GM12891 (cell line): ENCODE measurements at places on chromosomes 3 and 15.

DNA sequence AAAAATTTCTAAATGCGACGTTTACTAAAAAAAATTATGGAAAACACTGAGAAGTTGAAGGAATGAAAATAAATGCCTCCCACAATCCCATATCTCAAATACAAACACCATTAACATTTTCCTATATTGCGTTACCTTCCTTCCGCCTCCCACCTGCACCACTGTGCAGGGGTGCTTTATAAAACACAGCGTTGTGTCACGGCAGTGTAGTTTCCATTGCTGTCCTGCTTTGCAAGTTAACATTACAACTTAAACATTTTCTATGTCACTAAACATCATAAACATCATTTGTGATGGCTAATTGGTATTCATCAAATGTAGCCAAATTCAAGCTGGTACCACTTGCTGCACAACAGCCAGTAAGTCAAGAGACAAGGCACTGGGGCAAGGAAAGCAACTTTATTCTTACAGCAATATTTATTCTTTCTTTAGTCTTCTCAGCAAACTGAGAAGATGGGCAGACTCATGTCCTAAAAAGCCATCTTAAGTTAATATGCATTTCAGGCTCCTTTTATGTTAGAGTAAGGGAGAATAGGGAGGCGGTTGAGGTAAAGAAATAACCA, 12.3 kb upstream of the FETUB start:
- no peak for DNase-seq

DNA sequence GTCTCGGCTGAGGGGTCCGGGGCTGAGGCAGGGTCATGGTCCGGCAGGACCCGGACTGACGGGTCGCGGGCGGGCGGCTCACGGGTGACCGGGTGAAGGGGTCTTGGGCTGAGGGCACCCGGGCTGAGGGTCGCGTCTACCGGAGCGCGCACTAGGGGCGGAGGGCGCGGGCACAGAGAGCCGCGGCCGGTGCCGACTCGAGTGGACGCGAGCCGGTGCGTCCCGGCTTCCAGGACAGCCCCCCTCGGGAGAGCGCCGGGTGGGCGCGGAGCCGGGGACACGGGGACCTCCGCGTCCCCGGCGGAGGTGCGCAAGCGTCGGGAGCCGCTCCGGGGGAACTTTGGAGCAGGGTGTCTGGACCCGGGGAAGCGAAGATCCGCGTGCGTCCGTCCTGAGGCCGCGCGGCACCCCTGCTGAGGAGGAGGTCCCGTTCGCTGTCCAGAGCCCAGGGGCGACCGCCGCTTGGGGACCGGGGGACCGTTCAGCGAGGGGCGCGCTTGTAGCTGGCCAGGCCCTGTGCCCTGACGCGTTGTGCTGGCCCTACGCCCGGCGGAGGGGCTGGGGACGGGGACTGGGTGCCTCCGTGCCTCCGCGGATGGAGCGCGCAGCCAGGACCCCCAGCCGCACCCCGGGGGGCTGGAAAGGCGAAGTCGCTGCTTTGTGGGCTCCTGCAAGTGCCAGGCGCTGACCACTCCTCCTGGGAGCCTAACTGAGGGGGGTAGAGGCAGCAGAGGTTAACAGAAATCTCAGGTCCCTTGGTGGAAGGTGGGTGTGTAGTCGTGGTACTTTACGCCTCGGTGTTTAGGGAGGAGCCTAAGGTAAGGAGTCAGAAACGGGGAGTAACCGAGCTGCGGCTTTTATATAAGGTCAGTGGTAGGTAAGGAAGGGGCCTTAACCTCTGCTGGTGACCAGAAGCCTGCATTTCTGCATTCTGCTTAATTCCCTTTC, at the start of gene PPARG:
PPARG (plus strand) TSS at position 889 of the 948 bp plus-strand sequence. CDS start 90,642 bp downstream, outside the sequence.
- peak; percentile 10 for DNase-seq

GRCh38 chr3:71451060-71451459, 132.5 kb downstream of the FOXP1 start:
- no peak for DNase-seq

- DNase-seq: no peak
These were observed 15.2 kb upstream of the EID1 start for GRCh38 chr15:48862705-48863104.

GRCh38 chr3:184380627-184381260, 890 bp downstream of the CHRD start:
- DNase-seq: no peak

- DNase-seq: no peak
These were observed 14.4 kb downstream of the ALDH1L1 start for GRCh38 chr3:126166009-126166408.

GRCh38 chr3:152128356-152128755, 140.4 kb upstream of the MBNL1 start:
- no peak for DNase-seq

DNA sequence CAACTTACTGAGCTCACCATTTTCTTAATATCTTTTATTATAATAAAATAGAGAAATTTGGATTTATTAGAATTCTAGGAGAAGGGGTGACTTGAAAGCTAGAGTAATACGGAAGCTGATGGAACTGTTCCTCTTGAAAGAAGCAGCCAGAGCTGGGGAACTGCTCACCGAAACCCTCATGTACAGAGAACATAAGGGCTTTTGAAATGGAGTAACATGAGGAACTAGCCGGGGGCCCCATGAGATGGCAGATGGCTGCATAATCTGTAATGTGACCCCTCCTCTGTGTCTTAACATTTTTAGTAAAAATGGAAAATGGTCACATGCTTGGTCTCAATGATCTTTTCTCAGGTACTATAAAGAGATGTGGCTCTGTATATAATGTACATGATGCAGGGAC, 15.7 kb upstream of the DYNC1LI1 start:
- DNase-seq: no peak

- DNase-seq: no peak
These were observed 4.9 kb downstream of the TM2D3 start for GRCh38 chr15:101647251-101647650.

DNA sequence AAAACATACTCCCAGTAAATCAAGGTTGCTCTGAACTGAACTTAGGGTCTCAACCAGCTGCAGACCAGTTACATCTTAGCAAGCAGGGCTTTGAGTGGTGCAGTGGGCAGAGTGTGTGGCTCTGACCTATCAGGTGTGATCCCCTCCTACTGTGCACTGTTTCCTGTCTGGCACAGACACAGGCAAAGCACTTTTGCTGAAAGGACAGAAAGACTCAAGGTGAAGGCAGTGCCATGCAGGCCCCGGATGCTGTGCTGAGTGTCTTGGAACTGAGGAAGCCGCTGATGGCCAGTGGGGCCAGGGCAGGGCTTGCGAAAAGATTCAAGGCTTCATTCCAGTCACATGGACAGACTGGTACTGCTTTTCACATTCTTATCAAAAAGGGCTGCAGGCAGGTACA, 85.2 kb downstream of the CACNA1D start:
- DNase-seq: no peak

DNA sequence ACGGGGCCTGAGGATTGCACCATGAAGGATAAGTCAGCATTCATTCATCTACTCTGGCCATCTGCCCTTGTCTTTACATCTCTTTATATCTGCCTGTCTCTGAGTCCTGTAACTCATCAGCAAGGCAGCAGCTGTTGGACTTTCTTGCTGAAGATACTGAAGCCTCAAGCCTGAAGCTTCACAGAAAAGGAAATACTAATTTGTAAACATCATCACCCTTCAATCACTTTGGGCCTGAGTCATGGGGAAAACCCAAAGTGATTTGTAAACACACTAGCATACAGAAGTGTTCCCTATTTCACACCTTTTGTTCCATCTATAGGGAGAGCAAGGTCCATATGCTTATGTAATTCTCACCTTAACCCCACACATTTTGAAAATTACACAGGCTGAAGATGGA, 928.2 kb downstream of the EPHA3 start:
- DNase-seq: no peak

- no peak for DNase-seq
These were observed 286.0 kb downstream of the OCA2 start for GRCh38 chr15:27813139-27813538.

DNA sequence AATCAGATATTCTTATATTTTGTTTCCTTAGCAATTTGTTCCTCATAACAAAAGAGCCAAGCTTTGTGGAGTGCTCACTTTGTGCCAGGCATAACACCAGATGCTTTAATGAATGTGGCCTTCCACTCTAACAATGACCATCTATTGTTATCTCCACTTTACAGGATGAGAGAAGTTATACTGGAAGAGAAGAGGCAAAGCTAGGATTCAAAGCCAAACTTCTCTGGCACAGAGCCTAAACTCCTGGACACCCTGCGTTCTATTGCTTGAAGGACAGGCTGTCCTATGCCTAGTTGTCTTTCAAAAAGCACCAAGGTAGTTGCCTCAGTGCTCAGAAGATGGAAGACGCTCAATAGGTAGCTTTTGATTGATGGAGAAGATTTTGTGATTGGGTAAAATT, 123.2 kb upstream of the FEZF2 start:
- no peak for DNase-seq

- DNase-seq: no peak
These were observed 305.1 kb downstream of the CACNA2D3 start for GRCh38 chr3:54427501-54427900.

DNA sequence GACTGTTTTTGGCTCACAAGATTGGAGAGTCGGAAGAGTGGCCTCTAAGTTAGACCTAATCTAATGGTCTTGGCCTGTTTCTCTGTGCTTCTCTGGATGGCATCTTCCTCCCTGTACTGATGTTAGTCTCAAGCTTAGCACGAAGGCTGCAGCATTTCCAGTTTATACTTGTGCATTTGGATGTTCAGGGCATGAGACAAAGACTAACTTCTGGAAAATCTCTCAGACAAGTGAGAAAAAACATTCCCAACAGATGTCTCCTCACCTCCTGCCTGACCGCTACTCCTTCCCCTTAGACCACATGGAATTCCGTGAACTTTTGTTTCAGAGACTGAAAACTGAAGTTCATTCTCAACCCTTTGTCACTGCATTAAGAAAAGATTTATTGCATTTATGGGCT, 410.8 kb upstream of the MCTP2 start:
- no peak for DNase-seq

DNA sequence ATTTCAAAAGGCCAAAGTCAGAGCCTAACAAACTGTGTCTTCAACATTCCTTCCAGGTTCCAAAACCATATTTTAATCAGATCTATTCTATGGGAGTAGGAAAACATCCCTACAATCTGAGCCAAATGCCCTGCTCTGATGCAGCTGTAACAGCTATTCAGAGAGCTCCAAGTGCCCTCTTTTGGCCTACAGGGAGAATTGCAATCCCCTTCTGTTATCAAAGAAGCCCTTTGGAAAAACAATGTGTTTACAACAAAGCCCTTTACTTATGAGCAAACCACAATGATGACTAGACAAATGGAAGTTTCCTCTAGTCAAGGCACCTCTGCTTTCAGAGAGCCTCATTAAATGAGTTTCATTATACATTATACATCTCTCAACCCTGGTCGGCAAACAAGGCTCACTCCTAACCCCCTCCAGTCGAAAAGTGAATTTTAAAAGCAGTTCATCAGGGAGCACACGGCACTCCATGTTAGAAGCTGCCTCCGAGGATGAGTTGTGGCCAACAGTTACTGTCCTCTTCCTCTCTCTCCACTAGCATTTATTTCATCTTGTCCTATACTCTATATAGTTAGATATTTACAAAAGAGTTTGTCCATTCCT, 42.6 kb upstream of the TMCO5A start:
- no peak for DNase-seq

- no peak for DNase-seq
These were observed 22.9 kb downstream of the CLSTN2 start for GRCh38 chr3:139957844-139958243.

DNA sequence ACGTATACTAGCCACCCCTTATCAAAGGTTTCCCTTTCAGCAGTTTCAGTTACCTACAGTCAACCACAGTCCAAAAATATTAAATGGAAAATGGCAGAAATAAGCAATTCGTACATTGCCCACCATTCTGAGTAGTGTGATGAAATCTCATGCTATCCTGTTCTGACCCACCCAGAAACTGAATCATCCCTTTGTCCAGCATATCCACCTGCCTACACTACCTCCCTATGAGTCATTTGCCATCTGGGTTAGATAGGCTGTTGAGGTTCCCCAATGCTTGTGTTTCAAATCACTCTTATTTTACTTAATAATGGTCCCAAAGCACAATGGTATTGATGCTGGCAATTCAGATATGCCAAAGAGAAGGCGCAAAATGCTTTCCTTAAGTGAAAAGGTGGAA, 15.3 kb upstream of the PHC3 start:
- DNase-seq: no peak

- no peak for DNase-seq
These were observed 41.0 kb downstream of the MBNL1 start for GRCh38 chr3:152309535-152310307.

GRCh38 chr3:53544357-53544756, 49.9 kb downstream of the CACNA1D start:
- no peak for DNase-seq

DNA sequence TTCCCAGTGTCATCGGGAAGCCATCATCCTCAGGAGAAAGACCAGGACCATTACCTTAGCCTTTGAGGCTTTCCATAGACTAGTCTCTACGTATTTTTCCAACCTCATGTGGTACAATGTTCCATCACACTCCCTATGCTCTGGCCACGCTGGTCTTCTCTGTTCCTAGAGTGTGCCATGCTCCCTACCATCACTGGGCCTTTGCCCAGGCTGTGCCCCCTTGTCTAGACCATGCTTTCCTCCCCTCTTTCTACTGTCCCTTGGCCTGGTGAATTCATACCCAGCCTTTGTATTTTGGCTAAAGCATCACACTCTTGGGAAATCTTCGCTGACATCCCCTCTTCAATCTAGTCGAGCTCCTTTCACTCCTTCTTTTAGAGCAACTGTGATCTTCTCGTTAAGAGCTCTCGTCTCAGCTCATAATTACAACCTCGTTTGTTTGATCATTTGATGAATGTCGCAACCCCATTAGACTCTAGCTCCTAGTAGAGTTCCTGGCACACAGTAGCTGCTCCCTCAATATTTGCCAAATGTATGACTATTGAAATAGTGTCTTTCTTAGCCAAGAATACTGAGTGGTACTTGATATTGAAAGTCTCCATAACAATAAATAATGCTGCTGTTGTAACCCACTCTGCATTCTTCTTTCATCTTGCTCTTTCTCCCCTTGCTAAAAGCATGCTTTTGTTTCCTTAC, 100.2 kb upstream of the FAM3D start:
- no peak for DNase-seq

- DNase-seq: peak; percentile 83
These were observed 1.1 kb downstream of the CELSR3 start for GRCh38 chr3:48661501-48662144.

GRCh38 chr3:146813496-146813895, 208.3 kb upstream of the PLSCR5 start:
- DNase-seq: no peak

DNA sequence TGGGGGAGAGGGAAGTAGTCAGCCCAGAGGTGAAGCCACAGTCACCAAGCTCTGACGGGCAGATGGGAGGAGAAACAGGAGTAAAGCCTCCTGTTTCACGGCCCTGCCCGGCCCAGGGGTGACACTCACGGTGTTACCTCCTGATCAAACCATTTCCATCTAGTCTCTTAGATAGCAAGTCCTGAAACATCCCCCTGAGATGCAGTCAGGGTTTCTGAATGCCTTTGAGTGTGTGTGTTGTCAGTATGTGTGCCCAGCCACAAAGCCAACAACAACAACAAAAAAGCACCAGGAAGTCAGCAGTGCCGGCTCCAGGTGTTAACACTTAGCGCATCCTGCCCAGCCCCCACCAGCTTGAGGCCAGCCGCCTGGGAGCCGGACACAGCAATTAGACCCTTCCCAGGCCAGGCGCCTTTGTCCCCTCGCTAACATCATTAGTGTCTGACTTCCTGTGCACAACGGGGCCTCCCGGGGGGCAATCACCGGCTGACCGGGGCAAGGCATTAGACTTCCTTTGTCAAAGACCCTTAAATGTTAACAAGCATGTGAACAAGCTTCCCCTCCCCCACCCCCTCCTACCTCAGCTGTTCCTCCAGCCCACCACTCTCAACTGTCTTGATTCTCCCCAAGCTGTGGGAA, 34.5 kb downstream of the IL17RD start:
- DNase-seq: no peak
